Central memory CD4-positive, alpha-beta T cell (primary cell): ENCODE measurements at places on chromosomes 1 and 21.

DNA sequence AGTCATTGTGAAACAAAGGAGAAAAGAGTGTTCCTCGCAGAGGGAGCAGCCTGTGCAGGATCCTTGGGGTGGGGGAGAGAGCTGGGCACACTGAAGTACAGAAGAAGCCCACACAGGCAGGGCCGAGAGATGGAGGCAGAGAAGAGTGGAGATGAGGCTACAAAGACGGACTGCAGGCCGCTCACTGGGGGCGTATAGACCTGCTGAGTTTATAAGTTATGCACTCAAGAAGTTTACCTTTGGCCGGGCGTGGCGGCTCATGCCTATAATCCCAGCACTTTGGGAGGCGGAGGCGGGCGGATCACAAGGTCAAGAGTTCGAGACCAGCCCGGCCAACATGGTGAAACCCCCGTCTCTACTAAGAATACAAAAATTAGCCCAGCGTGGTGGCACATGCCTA is 7.6 kb upstream of the SLAMF9 start:
- no peak for DNase-seq

- DNase-seq, result no peak
Measured at GRCh38 chr1:214251354-214251753, 29.6 kb upstream of the SMYD2 start.

DNA sequence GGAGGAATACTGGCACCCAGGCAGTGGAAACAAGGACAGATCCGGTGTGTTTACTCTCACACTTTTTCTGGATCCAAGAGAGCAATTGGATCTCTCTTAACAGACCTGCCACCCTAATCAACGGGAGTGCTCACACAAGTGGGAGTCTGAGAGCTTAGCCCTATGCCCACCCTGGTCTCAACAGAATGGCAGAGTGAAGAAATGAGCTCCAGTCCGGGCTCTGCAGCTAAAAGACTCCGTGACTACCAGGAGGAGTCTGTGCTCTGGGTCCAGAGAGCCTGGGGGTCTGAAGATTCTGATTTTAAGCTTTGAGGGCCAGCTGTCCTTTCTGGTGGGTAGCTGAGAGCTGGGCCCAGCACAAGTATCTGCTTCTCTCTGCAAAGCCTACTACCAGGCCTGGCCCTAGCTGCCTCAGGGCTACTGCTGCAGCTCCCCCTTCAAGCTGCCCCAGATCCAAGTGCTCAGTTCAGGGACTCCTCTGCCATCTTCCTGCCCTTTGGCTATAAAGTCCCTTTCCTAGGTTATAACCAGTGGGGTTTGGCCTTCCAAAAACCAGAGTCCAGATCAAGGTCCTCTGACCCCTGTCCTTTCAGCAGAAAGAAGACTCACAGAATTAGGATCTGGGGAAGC is 3.9 kb downstream of the S100A9 start:
- DNase-seq, result no peak

DNA sequence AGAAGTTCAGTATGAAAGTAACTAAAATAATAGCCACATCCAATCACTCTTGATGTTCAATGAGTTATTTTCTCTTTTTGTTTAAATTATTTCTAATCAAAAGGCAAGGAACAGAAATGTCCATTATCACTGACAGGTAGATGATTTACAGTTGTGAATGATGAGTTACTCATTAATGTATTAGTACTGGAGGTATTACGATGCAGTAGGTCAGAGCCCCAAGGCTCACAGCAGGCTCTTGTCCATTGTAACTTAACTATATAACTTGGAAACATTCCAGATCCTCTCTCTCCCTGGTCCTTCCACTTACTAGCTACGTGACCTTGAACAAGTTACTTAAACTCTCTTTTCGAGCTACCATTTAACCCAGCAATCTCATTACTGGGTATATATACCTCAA is 39.5 kb downstream of the CRB1 start:
- no peak for DNase-seq

- no peak for DNase-seq
Measured at GRCh38 chr1:17675744-17676143, 79.4 kb upstream of the ACTL8 start.

- DNase-seq, result no peak
Measured at GRCh38 chr21:19767546-19767945, 1230.7 kb upstream of the NCAM2 start.

GRCh38 chr1:93275634-93276295 is 69.9 kb upstream of the DR1 start:
- DNase-seq, result no peak

DNA sequence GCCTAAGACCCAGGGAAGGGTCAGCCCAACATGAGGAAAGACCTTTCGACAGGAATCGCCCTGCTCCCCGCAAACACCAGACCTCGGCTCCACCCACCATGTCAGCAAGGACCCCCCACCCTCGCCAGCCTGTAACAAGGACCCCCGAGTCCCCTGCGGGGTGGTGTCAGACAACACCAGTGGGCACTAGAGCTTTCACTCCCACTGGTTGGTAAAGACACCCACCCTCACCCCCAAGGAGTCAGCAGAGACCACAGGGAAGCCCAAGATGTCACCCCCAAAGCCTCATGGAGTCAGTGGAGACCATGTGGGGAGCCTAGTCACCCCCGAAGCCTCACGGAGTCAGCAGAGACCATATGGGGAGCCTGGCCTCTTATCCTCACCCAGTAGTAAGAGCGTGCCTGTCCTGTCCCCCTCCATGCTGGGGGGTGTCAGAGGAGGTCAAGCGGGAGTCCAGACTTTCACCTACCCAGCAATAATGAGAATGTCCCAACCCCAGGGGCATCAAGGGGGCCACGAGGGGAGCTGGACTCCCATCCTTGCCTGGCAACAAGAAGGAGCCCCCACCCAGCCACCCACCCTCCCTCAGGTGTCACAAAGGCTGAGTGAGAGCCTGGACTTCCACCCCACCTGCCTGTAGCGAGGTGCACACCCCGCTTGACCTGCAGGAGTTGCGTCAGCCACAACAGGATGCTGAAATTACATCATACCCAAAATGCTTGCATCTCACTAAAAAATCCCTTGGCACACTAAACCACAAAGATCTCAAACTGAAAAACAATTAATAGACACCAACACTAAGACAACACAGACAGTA is 24.8 kb downstream of the SLC19A1 start:
- DNase-seq, result no peak

DNA sequence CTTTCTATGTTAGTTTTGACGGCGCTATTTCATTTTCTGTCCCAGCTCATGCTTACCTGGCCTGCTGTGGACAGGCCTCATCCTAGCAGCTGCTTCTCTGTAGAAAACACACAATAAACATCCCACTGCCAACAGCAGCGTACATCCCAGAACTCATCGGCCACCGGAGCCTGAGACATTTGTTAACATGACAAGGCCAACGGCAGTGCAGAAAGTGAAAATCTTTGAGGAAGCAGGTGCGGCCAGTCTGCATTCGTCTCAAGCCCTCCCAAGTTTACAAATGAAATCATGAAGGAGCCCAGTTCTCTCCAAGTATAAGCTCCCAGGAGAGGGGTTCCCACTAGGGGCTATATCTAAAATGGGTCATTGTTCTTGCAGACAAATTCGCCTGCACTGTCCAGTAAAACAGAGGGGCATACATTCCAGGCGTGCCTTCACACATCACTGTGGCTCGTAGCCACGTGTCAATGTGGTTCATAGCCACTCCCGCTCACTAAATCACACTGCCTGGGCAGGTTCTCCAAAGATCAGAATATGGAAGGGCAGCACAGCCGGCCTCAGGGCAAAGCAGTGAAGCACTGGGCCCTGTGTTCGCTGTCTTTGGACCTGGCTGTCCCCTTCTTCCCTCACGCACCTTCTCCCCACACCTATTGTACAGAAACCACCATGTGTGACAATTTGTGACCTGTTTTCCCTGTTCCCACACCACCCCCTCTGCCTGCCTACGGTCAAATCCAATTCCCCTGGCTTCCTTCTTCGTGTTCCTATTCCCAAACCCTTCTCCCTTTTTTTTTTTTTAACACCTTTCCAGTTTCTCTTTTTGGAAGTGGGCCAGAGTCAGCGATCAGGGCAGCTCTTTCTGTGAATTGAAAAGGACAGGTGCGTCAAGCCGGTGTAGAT is 27.0 kb upstream of the ABCG1 start:
- no peak for DNase-seq

DNA sequence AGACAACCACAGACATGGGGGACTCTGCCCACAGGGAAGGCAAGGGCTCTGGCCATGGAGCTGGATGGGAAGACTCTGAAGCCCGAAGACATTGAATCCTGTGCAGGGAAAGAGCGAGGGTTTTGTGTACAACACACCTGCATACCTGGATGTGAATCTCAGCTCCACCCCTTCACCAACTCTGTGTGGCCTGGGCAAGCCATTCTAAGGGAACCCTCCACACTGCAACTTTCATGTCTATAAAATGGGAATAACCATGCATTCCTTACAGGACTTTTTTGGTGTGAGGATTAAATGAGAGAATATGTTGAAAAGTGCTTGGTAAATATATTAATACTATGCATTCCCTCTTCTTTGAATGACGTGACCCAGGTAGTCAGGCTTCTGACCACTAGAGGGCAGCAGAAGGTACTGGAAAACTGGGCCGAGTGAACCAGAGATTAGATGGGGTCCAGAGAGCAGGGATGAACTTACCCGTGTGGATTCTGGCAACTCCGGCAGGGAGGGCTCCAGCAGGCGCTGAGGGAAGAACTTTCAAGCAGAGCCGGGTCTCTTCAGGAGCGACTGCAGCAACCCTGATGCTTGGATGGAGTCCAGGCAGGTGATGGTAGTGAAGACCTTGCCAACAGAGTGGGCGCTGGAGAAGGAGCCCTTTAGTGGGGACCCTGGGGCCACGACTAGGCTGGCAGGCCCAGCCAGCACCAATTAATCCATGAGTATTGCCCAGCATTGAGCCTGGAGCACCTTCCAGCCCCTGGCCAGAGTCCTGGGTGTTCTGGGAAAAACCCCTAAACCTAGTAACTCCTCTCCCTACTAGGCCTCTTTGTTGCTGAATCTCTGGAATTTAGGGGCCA is 834 bp upstream of the ELF3 start:
- DNase-seq, result peak; percentile 40

DNA sequence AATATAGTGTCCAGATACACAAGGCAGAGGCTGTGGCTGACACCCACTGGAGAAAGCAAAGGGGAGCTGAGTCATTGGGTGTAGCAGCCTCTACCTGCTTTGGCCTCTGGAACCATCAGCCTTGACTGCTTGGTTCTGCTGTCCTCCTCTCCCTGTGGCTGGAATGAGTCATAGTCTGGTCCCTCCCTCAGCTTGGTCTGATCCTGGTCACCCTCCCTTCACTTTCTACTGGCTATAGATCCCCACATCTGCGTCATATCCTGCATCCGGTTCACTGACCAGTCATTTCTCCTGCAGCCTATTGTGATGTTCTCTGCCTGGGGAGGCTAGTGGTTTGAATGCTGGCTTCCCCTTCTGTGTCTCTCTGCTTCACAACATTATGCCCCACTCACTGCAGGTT is 372.8 kb upstream of the DAB1 start:
- no peak for DNase-seq

GRCh38 chr21:35203093-35203977 is 154.2 kb upstream of the RUNX1 start:
- DNase-seq, result no peak

- no peak for DNase-seq
Measured at GRCh38 chr1:105210747-105211146, 1461.0 kb downstream of the AMY1C start.

DNA sequence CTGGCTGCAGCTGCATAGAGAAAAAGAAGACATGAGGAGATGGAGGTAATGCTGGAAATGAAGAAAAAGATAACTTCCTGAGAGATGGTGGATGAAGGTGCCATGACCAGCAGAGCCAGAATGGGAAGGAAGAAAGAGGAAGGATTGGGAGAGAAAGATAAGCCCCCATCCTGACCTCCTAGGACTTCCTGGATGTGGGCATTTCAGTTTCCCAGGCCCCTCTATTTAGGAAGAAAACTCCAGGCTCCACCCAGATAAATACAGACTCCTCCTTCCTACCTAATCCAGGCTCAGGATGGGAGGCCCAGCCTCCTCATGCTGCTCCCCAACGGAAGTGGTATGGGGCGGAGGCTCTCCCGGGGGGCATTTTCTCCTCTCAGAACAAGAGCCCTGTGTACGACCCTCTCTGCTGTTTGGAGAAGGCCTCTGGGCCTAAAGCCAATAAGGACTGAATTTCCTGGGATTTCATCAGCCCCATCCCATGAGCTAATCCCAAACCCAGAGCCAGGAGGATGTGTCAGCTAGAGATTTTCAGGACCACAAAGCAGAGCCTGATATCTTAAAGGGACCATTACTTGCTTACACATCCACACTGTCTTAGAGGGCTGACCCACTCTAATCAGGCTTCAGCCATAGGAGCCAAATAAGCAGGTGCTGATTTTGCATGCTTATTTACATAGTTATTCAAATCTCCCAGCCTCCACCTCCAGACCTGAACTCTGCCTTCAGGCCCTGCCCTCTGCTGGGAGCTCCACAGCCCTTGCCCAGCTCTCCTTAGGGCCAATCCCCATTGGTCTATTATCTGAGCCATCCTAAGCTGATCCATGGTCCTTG is 5.1 kb upstream of the ARHGEF2 start:
- DNase-seq, result no peak

GRCh38 chr1:116941670-116942069 is 32.0 kb downstream of the PTGFRN start:
- DNase-seq, result no peak

DNA sequence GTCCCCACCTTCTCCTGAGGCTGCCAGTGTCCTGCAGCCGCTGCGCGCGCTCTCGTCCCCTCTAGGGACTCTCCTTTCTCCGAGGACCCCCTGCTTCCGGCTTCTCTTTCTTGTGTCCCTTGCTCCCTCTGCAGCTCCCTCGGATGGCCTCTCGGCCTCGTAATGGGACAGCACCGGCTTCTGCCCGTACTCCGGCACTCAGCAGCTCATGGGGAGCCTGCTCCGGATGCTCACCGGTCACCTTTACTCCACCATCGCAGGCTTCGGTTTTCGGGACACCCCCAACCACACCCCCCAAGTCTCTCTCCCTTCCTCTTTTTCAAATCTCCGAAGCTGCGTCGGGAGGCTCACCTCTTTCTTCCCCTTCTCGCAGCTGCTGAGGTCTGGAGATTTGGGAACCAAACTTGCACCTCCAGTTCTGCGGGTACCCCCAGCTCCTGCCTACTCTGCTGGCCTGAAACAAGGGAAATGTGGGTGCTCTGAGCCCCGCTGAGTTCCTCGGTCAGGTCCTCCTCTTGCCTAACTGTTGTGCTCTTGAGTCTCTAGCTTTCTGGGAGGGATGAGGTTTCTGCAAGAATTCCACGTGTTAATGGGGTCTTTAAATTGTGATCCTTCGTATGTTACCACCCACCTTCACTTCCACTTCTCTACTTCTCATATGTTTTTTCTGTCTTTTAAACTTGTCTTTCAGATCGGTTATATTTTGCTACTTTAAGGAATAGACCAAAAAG is 930 bp downstream of the CDC14A start:
- DNase-seq, result peak; percentile 34
